ENCODE measurements at places on chromosomes 6 and 20. TPM values are rescaled to one million over a fixed set of nuclear protein-coding genes. Genes with fewer than 3 reads are reported as not detected.

Gene SMOC2
- total RNA-seq = 0.13 TPM

DNA sequence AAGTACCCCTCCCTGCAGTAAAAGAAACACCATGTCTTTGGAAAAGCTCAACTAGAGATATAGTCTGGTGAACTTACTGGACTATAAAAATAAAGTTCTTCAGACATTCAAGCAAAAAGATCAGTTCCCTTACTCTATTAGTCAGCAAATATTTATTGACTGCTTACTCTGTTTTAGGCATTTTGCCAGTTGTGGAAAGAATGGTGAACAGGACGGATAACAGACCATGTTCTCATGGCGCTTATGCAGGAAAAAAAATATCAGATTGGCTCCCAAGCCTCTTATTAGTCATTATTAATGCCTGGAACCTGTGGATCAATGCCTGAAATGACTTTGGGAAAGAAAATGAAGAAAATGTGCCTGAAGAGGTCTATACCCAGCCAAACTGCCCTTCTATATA lies 282.2 kb upstream of the EPHA7 start:
- DNase-seq = no peak

- no peak for DNase-seq
These were observed 65.0 kb upstream of the MAP3K4 start for GRCh38 chr6:160926281-160927276.

DNA sequence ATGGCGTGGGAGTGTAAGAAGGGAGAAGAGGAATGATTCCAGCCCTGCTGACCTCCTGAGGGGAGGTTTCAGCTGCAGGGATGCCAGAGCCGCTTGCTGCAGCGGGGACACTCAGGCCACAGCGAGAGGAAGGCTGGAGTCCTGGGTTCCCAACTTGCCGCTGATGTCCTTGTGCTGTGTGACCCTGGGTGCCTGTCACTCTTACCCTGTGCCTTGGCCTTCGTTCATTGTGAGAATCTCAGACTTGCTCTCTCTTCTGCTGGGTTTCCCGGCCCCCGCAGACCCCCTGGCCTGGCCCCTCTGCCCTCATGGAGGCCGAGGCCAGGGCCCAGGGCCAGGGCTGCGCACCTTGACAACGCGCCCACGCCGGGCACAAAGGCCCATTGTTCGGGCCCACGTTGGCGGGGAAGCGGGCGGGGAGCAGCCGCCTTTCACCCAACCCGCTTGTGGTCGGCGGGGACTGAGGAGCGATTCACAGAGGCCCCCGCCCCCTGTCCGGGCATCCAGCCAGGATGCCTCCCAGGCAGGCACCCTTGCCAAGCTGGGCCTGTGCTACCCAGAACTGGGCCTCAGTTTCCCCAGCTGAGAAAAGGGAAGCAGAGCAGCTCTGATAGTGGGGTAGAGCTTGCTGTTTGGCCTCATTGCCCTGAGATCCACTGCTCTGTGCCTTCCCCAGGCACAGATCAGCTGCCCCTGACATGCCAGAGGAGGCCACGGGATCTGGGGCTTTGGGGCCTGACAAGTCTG lies 52.4 kb downstream of the CEBPB start:
- no peak for DNase-seq

GRCh38 chr20:9581509-9581908 lies 67.1 kb downstream of the LAMP5 start:
- no peak for DNase-seq

Data from Panc1 (cell line).